IMR-90 (cell line): ENCODE measurements at places on chromosomes 2 and 18. TPM values are rescaled to one million over a fixed set of nuclear protein-coding genes. Genes with fewer than 3 reads are reported as not detected.
A peak's percentile ranks its signal among the peaks of the same experiment; 100 is the strongest.

EMILIN1 gene
- polyA plus RNA-seq = 95.6 and 123 TPM in 2 replicates

G6PC2 gene
- polyA plus RNA-seq = not detected in 2 replicates

TFCP2L1 gene
- polyA plus RNA-seq = not detected in 2 replicates

KLHL41 gene
- polyA plus RNA-seq = 0.10 TPM in 2 replicates

HTR2B gene
- 0.23 and 0.26 TPM in 2 replicates for polyA plus RNA-seq

SLC9A4 gene
- polyA plus RNA-seq = not detected in 2 replicates

NR4A2 gene
- polyA plus RNA-seq = 2.3 and 13.6 TPM in 2 replicates

DSEL gene
- polyA plus RNA-seq = 13.7 and 16.8 TPM in 2 replicates

CNTNAP5 gene
- polyA plus RNA-seq = not detected in 2 replicates

- no peak for DNase-seq
- no peaks in the 10 kb centered on the region for H3K36me3 ChIP-seq
- H3K27ac ChIP-seq = no peak overlapping the region
Measured at GRCh38 chr2:82650038-82650437, 1809.0 kb downstream of the SUCLG1 start.

- no peak overlapping the region for H3K27ac ChIP-seq
- no peaks in the 10 kb centered on the region; the same call in 1 of the 2 replicates for H3K27me3 ChIP-seq
- no peak for DNase-seq
- no peaks in the 10 kb centered on the region for H3K4me1 ChIP-seq
Measured at GRCh38 chr2:214995926-214996670, 142.3 kb downstream of the ABCA12 start.

DNA sequence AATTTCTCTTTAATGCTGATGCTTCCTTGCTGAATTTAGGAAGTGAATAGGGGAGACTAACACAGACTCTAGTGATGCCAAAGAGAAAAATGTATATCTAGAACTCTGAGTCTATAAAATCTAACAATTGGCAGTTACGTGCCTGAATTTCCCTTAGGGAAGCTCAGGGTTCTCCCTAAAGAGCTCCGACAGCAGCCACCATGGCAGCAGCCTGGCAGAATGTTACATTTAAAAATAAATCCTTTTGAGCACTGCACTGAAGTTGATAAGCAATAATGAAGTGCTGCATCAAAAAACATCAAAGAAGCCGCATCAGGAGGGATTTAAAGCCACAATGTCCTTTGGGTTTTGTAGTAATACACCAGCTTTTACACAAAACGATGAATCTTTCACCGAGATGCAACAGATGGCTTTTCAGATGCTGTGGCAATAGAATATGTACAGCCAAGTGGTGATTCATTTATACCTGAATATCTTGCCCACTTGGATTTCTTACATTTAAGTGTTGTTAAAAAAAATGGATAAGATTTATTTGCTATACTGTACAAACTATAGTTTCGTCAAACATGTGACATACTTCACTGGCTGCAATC is 291.2 kb upstream of the SESTD1 start:
- H3K4me1 ChIP-seq = no peaks in the 10 kb centered on the region
- H3K27me3 ChIP-seq = no peaks in the 10 kb centered on the region
- no peak overlapping the region for H3K27ac ChIP-seq
- H3K36me3 ChIP-seq = no peaks in the 10 kb centered on the region
- H3K4me3 ChIP-seq = no peak overlapping the region

GRCh38 chr2:159592441-159592840 is 23.9 kb downstream of the BAZ2B start:
- H3K27me3 ChIP-seq = no peaks in the 10 kb centered on the region
- no peak overlapping the region for H3K4me3 ChIP-seq
- H3K27ac ChIP-seq = no peak overlapping the region
- H3K4me1 ChIP-seq = no peaks in the 10 kb centered on the region

DNA sequence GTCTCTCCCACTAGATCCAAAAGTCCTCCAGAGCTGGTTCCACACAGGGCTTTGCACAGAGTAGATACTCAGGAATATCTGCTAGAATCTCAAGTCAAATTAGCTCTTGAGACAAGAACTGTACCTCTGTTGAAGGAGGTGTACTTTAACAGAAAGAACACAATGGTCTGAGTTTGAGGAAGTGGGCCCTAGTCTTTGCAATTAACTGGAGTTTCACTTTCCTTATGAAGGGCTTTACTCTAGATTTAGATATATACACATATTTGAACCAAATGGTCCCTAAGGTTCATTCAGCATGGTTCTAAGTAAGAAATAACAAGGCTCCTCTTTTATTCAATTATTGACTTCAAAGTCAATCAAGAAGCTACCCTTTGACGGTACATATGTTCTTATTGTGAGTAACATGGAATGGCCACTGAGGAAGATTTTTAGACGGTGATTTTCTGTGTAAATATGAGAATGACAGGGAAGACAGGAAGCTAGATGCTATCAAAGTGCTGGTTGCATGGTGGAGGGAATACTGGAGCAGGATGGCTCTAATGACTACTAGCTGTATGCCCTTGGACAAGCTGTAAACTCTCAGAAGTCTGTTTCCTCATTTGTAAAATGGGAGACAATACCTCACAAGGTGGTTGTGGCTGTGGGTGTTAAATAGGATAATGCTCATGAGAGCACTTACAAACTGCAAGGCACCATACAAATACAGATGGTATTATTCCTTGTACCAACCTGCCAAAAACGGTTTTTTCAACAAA is 73.5 kb upstream of the SERTAD2 start:
- H3K27me3 ChIP-seq = no peaks in the 10 kb centered on the region
- no peak overlapping the region for H3K27ac ChIP-seq
- H3K4me1 ChIP-seq = peaks cover 4% of the 10 kb centered on the region
- H3K4me3 ChIP-seq = no peak overlapping the region
- H3K36me3 ChIP-seq = no peaks in the 10 kb centered on the region
- no peak for DNase-seq

DNA sequence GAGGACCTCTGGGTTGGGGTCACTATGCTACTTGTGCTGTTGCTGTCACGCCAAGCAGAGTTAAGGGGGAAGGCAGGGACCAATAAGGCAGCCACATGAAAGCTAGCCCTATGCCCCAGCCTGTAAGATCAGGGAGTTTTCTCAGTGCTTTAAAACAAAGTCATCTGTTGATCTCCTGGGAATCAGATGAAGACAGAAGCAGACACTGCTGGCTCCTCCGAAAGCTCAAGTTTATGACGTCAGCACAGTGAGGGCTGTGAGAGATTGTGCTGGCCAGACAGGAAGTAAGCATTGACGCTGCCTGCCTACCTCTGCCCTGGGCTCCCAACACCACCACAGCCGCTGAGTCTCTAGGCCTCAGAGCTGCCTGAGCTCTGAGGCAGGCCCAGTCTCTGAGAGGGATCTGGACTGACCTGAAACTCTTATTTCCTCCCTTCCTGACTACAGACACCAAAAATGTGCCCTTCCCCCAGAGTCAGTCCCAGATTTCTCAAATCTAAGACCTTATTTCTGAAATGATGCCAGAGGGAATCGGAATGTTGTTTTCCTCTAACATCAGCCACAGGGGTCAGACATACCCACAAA is 118.1 kb upstream of the EPAS1 start:
- H3K27ac ChIP-seq = peak overlapping the region; percentile 98
- peak; percentile 99 for DNase-seq
- no peaks in the 10 kb centered on the region for H3K36me3 ChIP-seq
- H3K4me3 ChIP-seq = no peak overlapping the region
- no peaks in the 10 kb centered on the region for H3K27me3 ChIP-seq

DNA sequence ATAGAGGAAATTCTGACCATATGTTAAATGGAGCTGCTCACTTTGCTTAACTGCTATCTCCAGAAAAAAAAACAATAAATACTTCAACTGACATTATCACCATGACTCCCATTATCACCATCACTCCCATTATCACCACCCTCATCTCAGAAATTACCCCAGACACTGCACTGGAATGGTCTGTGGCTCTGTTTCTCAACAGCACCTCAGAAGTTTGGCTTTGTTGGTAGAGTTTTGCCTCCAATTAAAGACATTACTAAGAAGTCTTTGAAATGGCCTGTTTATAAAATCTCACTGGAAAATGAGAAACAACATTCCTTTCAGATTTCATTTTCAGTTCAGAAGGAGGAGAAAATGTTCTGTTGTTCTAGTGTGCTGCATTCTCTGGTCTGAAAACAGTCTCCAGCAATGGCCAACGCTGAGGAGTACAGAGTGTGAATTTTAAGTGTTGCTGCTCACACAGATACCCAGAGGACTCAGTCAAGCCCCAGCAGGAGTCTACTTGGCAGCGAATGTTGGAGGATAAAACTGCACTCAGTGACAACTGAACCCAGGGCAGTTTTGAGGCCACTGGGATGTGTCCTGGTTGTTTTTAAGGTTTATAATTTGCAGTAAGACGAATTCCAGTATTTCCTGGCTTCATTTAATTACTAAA is 364.5 kb upstream of the CDH2 start:
- no peaks in the 10 kb centered on the region for H3K36me3 ChIP-seq
- H3K27ac ChIP-seq = no peak overlapping the region
- H3K4me1 ChIP-seq = no peaks in the 10 kb centered on the region
- H3K27me3 ChIP-seq = no peaks in the 10 kb centered on the region
- DNase-seq = no peak

GRCh38 chr18:73923866-73924265 is 223.8 kb downstream of the FBXO15 start:
- no peak overlapping the region for H3K4me3 ChIP-seq
- no peak overlapping the region for H3K27ac ChIP-seq
- peak; percentile 53 for DNase-seq
- peaks cover 2% of the 10 kb centered on the region; the same call in 1 of the 2 replicates for H3K27me3 ChIP-seq
- H3K36me3 ChIP-seq = no peaks in the 10 kb centered on the region

DNA sequence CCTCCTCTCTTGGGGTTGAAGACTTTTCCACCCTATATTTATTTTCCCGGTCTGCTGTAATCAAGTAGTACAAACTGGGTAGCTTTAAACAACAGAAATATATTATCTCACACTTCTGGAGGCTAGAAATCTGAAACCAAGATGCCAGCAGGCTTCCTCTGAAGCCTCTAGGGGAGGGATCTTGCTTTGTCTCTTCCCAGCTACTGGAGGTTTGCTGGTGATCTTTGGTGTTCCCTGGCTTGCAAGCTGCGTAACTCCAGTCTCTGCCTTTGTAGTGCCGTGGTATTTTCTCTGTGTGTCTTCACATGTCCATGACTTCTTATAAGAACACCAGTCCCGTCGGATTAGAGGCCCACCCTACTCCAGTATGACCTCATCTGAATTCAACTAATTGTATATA is 44.4 kb downstream of the MYO3B start:
- no peaks in the 10 kb centered on the region for H3K27me3 ChIP-seq
- H3K27ac ChIP-seq = peak overlapping the region; percentile 99
- peak; percentile 43 for DNase-seq

DNA sequence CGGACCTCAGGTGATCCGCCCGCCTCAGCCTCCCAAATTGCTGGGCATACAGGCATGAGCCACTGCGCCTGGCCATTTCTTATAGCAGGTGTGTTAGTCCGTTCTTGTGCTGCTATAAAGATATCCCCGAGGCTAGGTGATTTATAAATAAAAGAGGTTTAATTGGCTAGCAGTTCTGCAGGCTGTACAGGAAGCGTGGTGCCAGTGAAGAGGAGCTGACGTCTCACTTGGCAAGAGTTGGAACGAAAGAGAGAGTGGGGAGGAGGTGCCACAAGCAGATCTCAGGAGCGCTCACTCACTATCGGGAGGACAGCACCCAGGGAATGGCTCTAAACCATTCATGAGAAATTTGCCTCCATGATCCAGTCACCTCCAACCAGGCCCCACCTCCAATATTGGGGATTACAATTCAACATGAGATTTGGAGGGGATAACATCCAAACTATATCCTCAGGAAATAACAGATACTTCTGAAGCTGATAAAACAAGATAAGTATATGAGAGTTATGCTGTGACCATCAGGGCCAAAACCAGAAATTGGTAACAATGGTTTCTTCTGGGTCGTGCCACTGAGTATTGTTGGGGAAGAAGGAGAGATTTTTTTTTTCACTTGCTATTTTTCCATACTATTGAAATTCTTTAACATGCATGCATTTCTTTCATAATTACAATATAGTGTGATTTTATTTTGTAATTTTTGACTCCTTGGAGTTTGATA is 7.4 kb upstream of the RMC1 start:
- H3K4me1 ChIP-seq = peaks cover 8% of the 10 kb centered on the region
- H3K27me3 ChIP-seq = no peaks in the 10 kb centered on the region
- no peaks in the 10 kb centered on the region for H3K36me3 ChIP-seq
- H3K27ac ChIP-seq = no peak overlapping the region
- no peak for DNase-seq
- H3K4me3 ChIP-seq = no peak overlapping the region

- H3K27ac ChIP-seq = no peak overlapping the region
- H3K36me3 ChIP-seq = 0 out of 2 replicates have a peak, but pooled peaks cover 2% of the 10 kb centered on the region
- no peaks in the 10 kb centered on the region for H3K4me1 ChIP-seq
Measured at GRCh38 chr2:200635251-200635650, 49.4 kb downstream of the AOX1 start.

DNA sequence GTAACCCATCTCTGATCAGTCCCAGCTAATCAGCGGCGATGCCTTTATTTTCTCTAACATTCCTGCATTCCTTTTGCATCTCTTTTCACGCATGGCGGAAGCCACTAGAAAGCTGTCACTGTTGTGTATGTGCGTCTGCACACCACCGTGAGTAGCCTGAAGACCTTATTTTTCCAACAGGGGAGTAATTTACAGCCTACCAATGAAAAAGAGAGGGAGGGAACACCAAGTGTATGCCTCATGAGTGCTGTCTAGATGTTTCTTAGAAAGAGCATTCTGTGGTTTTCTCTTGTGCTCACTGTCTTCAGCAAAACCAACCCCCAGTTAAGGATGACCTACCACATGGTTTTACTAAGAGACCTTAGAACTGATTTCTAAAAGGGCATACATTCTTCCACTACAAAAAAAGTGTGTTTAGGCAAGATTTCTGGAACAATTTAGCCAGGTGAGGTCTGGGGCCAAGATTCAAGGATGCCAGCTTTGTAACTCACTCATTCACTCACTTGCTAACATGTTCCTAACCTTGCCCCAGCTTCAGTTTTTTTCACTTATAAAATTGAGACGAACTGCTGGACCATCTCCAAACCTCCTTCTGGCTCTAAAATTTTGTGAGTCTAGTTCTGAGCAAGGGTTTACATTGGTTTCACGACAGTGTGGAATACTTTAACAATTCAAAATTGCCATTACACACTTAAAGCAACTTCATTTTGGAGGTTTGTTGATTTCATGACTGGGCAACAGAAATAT is 51.4 kb downstream of the BCL2 start:
- no peaks in the 10 kb centered on the region for H3K36me3 ChIP-seq
- no peak for DNase-seq
- no peak overlapping the region for H3K4me3 ChIP-seq
- H3K4me1 ChIP-seq = no peaks in the 10 kb centered on the region
- H3K27ac ChIP-seq = no peak overlapping the region

GRCh38 chr2:66555091-66555490 is 120.2 kb downstream of the MEIS1 start:
- peaks cover 34% of the 10 kb centered on the region for H3K36me3 ChIP-seq
- peak overlapping the region; percentile 45; the same call in 1 of the 2 replicates for H3K27ac ChIP-seq
- H3K4me1 ChIP-seq = peaks cover 20% of the 10 kb centered on the region
- no peaks in the 10 kb centered on the region for H3K27me3 ChIP-seq
- no peak overlapping the region for H3K4me3 ChIP-seq

GRCh38 chr2:218125095-218125494 is 733 bp upstream of the CXCR2 start:
- peaks cover 51% of the 10 kb centered on the region for H3K27me3 ChIP-seq
